ENCODE measurements at places on chromosomes 3 and 15.

DNA sequence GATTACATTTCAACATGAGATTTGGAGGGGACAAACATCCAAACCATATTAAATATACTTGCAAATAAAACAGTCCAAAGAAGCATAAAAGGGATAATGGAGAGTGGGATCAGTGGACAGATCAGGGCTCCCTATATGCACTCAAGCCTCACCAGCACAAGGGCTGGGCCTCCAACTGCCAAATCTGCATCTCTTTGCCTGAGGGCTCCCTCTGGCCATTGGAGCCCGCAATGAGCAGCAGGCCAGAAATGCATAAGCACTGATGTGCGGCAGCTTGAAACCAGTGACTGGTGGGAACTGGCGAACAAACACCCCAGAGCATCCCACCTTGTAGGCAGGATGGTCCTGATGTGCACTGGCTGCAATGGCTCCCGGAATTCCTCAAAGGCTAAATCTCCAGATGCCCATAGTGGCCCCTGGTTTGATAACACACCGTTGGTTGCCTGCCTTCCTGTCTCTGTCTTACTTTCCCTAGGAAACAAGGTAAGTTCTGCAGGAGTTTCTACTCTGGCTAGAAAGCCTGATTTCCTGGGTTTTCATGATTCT is 55.9 kb upstream of the POMGNT2 start:
- no peak for DNase-seq

DNA sequence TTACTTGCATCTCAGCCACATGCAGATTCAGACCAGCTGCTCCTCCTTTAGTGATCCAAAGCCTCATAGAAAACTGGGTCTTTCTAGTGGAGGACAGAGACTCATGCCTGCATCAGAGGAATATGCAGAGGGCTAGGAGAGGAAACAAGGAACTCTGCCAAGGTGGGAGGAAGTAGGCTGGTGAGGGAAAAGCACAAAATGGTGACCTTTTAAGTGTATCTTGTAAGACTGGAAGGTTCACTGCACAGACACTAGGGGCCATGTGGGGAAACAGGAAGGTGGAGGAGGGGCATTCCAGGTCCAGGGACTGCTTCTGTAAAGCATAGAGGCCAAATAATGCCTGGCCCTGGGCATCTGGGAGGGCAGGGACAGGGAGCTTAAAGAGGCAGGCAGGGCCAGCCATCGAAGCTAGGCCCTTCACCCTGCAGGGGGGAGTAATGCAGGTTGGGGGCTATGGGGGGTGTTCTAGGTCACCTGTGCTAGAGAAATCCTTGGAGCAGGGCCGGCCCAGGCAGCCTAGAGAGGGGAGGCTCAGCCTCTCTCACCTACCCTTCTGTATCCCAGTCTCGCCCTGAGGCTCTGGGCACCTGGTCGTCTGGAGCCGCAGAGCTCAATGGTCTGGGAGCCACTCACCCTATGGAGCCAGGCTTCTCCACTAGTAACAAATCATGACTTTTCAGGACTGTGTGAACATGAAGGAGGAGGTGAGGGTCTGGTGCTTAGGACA is 117.7 kb downstream of the DNAJB8 start:
- DNase-seq: no peak

- DNase-seq: no peak
These were observed 122.3 kb downstream of the MEGF11 start for GRCh38 chr15:66131200-66131599.

GRCh38 chr15:31280831-31281216 is 45.8 kb upstream of the KLF13 start:
- no peak for DNase-seq

DNA sequence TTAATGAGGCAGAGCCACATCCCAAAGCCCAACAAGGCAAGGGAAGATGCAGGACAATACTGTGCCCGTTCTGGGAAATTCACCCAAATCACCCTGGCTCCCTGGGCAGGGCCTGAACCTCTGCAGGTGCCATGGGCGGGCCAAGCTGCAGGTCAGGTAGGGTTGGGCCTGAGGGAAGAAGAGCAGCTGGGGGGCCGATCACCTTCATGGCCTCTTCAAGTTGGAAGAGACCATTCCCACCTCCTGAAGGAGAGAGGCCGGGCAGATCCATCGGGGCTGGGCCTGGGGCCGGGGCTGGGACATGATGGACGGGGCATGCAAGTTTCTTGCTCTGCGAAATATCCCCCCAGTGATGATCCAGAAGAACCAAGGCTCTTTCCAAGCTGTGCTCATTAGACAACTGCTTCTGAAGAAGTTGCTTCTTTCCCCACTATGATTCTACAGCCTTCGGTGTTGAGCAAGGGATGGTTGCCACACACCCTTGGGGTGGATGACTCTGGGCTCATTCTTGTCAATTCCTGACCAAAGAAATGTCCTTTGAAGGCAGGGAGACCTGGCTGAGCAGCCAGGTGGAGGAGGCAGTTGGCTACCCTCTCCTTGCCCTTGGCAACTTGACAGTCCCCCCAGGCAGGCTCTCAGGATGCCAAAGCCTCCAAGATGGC is 38.2 kb downstream of the KLHL25 start:
- no peak for DNase-seq

DNA sequence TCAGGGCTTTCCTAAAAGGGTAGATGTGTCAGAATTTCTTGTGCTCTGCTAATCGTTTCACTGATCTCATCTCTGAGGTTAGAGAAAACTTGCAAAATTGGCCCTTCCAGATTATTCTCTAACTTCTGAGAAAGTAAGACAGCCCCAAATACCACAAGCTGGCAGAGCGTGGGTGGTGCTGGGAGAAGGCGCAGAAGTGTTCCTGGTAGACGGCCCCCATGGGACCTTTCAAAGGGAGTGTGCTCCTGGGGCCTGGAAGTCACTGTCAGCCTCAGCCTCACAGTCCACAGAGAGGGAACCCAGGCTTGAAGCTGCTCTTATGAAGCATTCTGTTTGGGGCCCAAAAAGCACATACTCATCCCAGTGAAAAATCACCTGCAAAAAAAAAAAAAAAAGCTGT is 86.5 kb upstream of the PFN2 start:
- no peak for DNase-seq

GRCh38 chr15:23118208-23118607 is 18.4 kb downstream of the GOLGA6L1 start:
- no peak for DNase-seq

DNA sequence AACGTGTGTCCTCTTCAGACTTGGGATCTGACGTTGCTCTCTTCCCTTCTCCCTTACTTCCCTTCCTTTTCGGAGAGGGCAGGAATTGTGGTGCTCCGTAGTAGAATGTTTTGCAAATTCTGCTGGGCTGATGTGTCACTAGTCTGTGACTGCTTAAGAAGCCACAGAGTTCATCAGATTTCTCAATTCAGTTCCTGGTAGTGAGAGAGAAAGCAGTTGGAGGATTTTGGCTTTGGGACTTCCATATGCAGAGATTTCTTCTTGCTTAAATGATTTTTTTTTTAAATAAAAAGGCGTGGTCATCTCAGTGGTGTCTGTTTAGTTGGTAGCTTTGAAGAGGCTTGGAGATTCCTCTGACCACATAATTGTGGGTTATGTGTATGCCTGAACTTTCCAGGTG is 10.1 kb downstream of the CEMIP start:
- no peak for DNase-seq

- no peak for DNase-seq
These were observed 157.4 kb upstream of the P2RY1 start for GRCh38 chr3:152677491-152677890.

GRCh38 chr15:47407692-47408091 is 309.6 kb upstream of the SEMA6D start:
- no peak for DNase-seq

- DNase-seq: no peak
These were observed 129.4 kb downstream of the UACA start for GRCh38 chr15:70633991-70634390.

GRCh38 chr15:29046281-29046810 is 160.6 kb downstream of the APBA2 start:
- DNase-seq: no peak

All from NCI-H2171 (cell line).